ENCODE measurements at places on chromosomes 16 and 17.

DNA sequence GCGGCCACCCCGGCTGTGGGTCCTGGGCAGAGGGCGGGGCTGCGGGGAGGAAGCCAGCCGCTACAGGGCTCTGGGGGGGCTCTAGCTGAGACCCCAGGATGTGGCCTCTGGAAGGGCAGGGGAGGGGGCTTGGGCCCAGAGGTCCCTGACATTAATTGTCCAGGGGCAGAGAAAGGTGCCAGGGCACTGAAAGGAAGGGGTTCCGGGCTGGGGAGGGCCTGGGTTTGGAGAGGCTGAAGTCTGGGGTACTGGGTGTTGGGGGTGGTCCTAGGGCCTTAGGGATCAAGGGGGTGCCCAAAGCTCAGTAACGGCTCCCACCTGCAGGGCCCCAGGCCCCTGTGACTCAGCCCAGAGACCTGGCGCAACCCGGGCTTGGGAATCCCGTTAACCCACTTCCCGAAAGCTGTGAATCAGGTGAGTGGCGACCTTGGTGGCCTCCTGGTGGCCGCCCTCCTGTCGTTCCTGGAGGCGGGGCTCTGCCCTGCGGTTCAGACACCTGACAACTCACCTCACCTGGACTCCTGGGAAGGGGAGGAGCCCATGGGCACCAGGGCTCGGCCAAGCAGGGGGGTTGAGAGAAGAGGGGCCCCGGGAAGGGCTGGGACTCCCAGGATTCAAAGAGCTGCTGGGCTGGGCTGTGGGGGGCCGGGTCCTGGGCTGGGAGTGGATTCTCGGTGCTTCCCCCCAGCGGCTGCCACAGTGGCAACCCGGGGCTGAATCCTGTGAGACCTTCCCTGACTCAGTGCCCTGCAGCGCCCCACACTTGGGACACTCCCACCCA, 465 bp upstream of the PRSS22 start:
- DNase-seq: no peak

DNA sequence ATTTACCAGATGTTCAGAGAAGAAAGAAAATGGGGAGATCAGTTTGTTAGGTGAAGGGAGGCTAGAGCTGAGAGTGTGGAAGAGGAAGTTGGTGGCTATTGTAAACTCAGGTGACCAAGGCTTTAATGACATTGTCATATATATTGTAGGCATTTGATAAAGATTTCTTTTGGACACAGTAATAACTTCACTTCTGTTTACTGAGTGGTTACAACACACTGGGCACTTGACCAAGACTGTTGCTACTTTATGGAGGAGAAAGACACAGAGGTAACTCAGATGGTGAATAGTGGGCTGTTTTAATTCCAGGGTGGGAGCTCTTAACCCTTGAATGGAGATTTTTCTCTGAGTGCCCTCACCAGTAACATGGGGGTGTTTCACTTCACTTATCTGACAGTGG, 46.0 kb downstream of the TNRC6A start:
- peak; percentile 68 for DNase-seq

GRCh38 chr16:81105946-81106345, 9.8 kb upstream of the GCSH start:
- no peak for DNase-seq

GRCh38 chr17:63001689-63002394, 35.8 kb downstream of the TANC2 start:
- DNase-seq: no peak

GRCh38 chr16:85806539-85806938, 7.0 kb downstream of the COX4I1 start:
- DNase-seq: no peak

DNA sequence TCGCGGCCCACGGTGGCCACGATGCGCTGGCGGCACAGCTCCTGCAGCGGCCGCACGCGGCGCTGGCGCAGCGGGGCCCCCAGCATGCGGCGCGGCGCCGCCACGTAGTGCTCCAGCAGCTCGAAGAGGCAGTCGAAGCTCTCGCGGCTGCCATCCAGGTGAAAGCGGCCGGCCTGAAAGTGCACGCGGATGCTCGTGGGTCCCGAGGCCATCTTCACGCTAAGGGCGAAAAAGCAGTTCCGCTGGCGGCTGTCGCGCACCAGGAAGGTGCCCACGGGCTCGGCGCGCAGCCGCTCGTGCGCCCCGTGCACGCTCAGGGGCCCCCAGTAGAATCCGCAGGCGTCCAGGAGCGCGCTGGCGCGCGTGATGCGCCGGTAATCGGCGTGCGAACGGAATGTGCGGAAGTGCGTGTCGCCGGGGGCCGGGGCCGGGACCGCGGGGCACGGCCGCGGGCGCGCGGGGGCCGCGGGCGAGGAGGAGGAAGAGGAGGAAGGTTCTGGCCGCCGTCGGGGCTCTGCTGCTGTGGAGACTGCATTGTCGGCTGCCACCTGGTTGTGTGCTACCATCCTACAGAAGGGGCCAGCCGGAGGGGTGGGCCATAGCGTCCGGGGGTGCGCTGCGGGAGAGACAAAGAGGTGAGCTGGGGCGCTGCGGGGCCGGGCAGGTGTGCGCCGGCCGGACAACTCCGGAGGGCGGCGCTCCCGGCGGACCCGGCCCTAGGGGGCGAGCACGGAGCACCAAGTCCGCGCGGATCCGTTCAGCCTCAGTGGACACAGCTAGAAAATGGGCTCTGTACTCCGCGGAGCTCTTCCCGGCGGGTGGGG, 879 bp downstream of the SOCS1 start:
- peak; percentile 52 for DNase-seq

- DNase-seq: no peak
Measured at GRCh38 chr17:50355336-50355700, 9.4 kb downstream of the XYLT2 start.

DNA sequence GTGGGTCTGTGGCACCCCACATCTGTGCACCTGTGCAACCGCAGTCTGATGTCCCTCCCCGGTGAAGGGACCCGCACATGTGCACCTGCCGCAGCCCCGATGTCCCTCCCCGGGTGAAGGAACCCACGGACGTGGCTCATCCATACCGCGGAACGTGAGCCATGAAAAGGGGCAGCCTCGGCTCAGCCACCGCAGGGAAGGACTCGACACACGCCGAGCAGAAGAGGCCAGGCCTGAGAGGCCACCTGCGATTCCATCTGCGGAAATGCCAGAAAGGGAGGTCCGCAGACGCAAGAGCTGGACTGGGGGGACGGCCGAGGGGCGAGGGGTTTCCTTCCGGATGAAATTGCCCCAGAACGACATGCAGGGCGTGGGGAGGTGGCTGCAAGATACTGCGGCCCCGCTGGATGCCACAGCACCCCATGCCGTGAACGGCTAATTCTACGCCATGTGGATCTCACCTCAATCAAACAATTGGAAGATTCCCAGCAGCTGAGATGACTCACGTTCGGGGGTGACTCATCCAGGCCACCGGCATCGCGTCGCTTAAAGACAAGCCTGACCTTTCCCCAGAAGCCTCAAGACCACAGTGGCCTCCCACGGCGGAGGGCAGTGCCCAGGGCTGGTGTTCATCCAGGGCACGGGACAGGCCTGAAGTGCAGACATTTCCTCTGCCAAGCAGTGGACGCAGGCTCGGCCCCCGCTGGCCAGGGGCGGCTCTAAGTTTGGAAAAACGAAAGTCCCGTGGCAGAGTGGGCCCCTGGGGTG, 21.0 kb downstream of the SOX8 start:
- DNase-seq: peak; percentile 73

- no peak for DNase-seq
Measured at GRCh38 chr16:80079072-80079471, 461.7 kb upstream of the DYNLRB2 start.

DNA sequence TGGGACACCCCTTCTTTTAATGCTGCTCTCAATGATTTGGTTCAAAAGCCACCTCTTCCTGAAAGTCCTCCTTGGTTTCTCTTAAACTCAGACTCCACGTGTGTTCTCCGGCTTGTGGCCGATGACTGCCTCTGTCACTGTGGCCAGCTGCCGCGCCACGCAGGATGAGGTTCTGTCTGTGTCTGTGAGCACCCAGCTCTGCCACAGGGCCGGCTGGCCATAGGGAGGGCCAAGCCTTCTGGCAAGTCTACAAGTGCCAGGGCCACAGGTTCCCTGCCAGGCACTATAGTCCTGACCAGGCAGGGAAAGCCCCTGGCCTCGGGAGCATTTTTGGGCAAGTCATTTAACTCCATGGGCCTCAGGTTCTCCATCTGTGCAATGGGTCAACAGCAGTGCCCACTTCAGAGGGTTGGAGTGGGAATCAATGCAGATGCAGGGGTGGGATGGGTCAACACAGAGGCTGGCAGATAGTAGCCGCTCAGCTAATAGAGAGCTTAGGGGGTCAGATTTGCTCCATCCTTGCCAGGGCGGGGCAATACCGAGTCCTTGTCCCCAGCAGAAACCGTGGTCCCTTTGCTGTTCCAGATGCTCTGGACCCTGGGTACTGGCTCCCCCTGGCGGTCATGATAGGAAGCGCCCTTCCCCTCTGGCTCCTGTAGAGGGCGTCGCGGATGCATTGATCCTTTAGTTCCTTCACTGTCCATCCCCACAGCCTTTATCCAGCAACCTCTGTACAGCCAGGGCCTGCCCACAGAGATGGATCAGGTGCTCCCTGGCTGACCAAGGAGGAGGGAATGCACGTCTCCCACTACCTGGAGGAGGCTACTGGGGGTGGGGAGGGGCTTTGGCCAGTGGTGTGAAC, 19.3 kb upstream of the ADGRG3 start:
- peak; percentile 85 for DNase-seq

DNA sequence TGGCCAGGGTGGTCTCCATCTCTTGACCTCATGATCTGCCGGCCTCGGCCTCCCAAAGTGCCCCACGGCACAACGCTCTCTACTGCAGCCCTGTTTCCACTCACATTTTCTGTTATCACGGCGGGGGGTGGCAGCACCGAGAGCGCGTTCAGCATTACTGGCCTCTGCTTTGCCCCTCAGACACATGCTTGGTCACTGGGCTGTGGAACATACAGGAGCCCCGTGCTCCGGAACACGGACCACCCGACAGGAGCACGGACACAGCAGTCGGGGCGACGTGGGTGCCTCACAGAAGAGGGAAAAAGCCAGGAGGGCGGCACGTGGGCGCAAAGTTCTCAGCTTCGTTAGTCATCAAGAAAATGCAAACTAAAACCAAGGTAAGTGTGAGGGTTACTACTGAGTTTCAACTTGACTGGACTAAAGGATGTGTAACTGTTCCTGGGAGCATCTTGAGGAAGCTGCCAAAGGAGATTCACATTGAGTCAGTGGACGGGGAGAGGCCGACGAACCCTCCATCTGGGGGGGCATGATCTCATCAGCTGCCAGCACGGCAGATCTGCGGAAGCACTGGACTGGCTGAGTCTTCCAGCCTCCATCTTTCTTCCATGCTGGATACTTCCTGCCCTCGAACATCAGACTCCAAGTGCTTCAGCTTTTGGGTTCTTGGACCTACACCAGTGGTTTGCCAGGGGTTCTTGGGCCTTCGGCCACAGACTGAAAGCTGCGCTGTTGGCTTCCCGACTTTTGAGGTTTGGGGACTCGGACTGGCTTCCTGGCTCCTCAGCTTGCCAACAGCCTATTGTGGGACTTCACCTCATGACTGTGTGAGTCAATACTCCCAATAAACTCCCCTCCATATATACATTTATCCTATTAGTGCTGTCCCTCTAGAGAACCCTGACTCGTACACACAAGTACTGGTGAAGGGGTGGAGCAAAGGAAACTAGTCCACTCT, 106.8 kb downstream of the ZNF778 start:
- DNase-seq: peak; percentile 65

- no peak for DNase-seq
Measured at GRCh38 chr16:88013091-88013609, 61.9 kb downstream of the BANP start.

DNA sequence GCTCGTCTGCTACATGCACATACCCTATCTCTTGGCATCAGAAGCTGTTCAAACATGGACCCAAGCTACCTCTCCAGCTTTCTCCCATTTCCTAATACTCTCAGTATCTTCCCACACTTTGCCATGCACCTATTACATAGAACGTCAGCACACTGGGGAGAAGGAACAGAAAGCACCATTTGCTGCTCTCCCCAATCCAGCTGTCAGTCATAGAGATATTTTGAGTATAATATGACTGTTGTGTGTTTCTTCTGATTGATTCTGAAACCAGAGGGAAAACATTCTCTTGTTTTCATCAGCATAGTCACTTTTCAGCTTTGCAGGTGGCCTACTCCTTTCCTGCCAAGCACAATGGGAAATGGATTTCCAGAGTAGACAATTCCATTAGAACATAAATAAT, 107.1 kb downstream of the ADAMTS18 start:
- DNase-seq: no peak

GRCh38 chr16:5480431-5481195, 383.0 kb upstream of the EEF2KMT start:
- DNase-seq: no peak

DNA sequence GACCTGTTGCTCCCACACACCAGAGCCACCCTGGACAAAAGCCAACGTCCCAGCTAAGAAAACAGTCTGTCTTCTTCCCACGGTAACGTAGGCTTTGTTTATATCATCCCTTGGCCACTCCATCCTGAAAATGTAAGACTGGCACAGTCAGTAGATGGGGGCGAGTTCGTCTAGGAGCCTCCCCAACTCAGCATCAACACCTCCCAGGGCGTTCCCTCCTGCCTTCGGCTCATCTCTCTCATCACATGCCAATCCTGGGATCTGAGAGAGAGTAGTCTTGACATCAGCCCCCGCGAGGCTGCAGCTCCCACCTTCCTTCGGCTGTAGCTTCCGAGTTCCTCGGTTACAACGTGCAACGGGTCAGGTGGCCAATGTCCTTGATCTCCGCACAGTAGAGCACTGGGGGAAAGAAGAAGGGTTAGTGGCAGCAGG, 894 bp downstream of the RNF227 start:
- peak; percentile 70 for DNase-seq

- no peak for DNase-seq
Measured at GRCh38 chr17:14499976-14500375, 199.1 kb downstream of the HS3ST3B1 start.

DNA sequence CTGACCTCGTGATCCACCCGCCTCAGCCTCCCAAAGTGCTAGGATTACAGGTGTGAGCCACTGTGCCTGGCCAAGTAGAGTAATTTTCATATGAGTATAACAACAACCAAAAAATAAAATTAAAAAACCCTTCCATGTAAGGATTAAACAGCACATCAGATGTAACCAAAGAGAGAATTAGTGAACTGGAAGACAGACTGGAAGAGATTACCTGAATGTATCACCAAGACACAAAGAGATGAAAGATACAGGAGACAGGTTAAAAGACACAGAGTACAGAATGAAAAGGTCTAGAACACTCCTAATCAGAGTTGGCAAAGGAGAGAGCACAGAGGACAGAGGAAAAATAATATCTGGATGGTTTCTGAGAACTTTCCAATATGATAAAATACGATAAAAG, 1.8 kb upstream of the TNK1 start:
- DNase-seq: no peak

- DNase-seq: no peak
Measured at GRCh38 chr17:64102627-64103390, 27.1 kb downstream of the ERN1 start.

GRCh38 chr17:82091264-82092066, 6.6 kb downstream of the FASN start:
- DNase-seq: no peak

All from fibroblast of pulmonary artery (primary cell).